ENCODE measurements at places on chromosomes 7 and 10.

DNA sequence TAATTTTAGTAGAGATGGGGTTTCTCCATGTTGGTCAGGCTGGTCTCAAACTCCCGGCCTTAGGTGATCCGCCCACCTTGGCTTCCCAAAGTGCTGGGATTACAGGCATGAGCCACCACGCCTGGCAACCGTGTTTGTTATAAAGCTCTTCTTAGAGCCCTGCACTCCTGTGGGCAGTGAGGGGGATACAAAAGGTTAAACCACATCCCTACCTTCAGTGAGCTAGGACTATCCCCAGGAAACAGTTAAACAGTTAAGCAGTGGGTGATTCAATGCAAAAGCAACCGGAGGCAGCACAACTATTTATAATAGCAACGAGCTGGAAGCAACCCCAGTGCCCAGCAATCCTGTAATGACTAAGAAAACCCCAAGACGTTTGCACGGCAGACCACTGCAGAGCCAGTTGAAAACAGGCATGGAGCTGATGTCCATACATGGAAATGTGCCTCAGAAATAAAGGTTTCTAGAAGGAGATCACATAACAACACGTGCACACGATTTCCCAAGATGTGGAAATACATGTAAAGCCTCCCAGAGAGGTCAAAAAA lies 107.2 kb upstream of the LYZL2 start:
- DNase-seq, result no peak

DNA sequence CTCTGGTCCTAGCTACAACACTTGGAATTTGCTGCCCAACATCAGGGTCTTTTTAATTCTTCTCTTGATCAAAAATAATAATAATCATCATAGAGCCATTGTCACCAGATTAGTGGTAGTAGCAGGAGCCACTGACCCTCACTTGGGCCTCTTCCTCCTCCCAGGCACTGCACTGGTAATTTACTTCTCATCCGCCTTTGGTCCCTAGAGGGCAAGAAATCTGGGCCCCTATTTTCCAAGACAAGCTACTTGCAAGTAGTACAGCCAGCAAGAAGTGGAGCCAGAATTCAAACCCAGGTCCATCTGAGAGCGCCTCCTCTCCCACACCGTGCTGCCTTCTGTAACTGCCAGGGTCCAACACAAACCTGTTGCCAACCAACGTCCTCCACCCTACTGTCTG lies 121.2 kb downstream of the SPDYE5 start:
- DNase-seq, result no peak

DNA sequence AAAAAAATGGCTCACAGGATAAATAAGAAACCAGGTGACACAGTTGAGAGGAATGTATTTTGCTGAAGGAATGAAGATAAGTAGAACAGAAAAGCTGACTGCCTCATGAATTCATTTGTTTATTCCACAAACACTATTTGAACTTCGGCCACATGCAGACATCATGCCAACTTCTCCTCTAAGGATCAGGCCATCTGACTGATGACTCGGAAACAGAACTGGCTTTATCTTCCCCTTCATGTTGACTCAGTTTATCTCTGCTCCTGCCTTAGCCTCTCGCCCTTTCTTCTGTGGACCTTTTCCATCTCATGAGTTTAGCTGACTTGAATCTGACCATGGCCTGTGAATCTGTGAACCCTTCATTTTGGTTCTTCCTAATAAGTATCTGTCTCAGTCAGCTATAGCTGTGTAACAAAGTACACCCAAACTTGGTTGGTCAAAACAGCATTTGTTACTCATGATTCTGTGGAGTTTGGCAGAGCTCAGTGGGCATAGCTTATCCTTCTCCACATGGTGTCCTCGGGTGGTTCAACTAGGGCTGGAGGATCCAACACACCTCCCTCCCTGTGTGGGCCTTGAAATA lies 44.0 kb upstream of the GRID1 start:
- DNase-seq, result no peak

DNA sequence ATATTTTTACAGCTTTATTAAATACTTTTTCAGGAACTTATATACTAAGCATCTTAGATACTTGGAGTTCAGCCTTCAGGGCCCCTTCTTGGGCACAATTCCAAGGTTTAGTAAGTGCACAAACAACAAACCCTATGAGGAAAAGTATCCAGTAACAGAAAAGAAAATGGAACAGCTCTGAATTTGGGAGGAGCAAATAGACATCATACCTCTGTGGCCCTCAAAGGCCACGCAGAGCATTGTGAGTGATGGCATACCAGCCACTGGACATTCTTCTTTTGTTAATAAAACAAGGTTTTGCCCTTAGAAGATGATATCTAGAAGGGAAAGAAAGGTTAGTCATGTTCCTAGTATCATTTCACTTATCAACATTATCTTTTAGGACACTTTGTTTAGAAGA lies 46.0 kb downstream of the ST7 start:
- DNase-seq, result no peak

DNA sequence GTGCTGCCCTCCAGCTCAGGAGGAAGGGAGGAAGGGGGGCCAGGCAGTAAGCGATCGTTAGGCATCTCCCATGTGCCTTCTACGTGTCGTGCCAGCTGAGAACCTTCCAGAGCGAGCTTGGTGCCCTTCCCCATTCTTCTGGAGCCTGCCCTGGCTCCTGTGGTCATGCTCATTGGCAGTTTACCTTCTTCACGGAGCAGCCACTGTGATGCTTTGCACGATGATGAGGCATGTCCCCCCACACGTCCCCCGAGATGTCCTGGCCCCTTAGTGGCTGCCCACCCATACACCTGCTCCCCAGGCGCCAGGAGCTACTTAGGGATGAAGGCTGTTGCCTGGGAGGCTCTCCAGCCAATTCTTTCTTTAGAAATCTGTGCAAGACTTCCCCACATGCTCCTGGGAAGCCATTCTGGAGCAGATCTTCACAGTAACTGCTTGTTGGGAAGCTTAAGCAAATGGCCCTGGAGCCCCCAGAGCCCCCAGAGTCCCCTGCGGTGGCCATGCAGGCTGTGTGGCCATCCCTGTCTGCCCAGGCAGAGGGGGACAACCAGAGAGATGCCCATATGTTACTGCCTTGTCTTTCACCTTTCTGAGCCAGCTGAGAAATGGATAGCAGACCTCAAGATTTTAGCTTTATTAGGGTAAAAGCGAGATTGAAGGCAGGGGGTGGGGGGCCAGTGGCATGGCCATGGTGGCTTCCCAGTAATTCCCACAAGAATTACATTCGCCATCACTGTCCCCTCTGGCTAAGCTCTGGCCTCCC lies 199.0 kb downstream of the EBF3 start:
- no peak for DNase-seq

All from stimulated activated CD4-positive, alpha-beta T cell treated with anti-CD3 and anti-CD28 coated beads, Interleukin-12 subunit alpha, Interleukin-12 subunit beta, amount 100 ng/mL, for 48 hours (primary cell).